T-helper 22 cell (primary cell): ENCODE measurements at places on chromosomes 1 and 21.

- no peak for DNase-seq
Observed at GRCh38 chr1:81209461-81209860, 591.3 kb upstream of the ADGRL2 start.

DNA sequence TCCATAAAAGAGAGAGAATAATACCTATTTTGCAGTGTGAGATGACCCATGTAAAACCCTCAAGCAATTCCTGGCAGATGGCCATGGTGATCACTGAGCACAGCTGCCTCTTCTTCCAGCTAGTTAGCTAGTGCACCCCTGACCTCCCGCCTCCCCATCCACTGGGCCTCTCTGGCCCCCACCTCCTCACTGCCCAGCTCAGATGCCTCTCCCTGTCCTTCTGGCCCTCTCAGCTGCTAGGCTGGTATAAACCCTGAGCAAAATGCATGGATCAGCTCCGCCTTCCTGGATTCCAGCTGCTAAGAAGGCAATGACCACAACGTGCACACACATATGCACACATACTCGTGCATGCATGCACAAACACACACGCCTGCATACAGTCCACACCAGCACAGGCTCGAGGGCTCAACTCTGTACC is 117.2 kb downstream of the DMRTB1 start:
- DNase-seq, result no peak

DNA sequence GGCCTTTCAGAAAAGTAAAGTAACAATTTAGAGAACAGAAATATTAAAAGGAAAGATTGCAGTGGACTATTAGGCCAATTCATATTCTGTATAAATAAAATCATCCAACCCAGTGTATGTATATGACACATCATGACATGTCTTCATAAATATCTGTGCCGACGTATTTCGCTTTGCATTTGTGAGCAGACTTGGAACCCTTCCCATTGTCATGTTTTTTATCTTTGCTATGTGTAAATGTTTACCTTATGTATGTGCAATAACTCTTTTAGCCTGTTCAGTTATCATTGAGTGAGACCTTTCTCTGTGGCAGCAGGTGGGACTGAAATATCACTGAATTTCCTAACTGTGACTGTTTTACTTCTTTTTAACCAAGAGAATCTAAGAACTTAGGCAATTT is 58.0 kb upstream of the FAM3B start:
- DNase-seq, result no peak

- DNase-seq, result peak; percentile 72
Observed at GRCh38 chr1:3746830-3747521, 5.3 kb upstream of the CCDC27 start.

DNA sequence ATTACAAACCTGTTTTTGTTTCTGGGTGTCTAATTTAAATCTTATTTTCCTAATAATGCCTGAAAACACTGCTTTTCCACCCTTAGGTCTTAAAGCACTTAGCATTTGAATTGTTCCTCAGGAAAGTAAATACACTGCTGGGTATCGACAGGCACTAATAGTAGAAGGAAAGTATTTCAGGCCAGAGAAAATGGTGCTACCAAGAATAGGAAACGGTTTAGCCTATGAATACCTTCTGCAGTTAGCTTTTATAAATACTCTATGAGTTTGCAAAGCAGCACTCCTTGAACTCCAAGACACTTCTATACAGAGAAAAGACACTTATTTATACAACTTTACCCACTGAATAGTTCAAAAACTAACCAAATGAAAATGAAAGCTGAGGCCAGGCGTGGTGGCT is 6.8 kb downstream of the FUBP1 start:
- DNase-seq, result no peak

DNA sequence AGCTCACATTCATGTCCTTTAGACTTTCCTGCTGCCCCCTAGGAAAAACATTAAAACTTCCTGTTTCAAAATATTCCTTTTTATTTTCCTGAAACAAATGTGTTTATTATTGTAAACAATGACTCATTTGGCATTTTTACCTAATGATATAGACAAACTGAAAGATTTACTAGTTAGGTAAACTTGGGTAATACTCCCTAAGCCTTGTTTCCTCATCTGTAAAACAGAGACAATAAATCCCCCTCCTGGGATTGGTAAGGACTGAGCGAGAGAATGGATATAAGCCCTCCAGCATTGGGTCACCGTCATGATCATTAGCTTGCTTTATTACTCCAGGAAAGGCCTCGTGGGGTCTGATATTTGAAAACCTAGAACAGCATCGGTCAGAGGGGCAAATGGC is 59.8 kb downstream of the LPAR3 start:
- DNase-seq, result no peak

- DNase-seq, result no peak
Observed at GRCh38 chr1:207878939-207879338, 32.0 kb downstream of the CD34 start.

DNA sequence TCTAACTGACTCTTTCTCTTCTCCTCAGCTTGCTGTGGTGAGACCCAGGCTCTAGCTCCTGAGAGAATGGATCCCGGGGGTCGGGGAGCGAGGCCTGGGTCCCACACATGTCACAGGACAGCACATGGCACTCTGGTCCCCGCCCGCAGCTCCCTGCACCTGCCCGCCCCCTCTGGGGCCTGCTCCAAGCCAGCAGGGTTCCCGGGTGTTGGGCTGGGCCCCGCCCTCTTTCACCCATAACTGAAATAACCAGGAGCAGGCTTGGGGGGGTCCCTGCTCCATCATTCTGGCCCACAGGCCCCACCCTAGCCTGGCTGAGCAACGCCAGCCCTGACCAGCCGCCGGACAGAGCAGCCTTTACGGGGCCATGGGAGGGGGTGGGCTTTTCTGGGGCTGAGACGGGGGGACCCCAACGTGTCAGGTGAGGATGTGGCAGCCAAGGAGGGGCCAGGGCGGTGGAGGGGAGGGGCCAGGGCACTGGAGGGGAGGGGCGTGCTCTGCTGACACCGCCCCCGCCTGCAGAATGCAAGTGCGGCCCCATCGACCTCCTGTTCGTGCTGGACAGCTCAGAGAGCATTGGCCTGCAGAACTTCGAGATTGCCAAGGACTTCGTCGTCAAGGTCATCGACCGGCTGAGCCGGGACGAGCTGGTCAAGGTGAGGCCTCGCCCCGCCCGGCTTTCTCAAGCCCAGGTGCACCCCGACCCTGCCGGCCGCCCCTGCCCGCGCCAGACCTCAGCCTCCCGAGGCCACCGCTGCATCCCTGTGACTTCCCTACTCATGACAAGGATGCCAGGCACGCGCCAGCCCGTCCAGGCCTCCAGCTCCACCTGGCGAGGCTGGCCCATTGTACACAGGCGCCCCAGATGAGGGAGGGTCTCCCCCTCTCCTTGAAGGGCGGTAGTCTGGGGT is 19.4 kb downstream of the COL6A1 start:
- DNase-seq, result no peak

DNA sequence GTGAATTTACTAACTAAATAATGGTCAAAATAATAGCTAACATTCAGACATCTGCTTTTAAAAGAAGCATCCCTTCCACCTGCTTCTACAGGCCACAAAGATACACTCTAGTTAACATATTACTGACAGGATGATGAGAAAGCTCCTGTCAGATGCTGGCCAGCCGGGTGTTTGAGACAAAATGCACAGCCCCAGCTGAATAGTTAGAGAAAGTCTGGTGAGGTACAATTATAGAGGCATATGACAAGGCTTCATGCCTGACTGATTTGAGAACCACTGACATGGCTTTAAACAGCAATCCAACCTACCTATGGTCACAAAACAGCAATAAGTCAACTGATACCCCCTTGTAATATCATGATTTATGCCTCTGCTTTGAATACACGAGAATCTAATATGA is 137.0 kb downstream of the DENND1B start:
- no peak for DNase-seq

DNA sequence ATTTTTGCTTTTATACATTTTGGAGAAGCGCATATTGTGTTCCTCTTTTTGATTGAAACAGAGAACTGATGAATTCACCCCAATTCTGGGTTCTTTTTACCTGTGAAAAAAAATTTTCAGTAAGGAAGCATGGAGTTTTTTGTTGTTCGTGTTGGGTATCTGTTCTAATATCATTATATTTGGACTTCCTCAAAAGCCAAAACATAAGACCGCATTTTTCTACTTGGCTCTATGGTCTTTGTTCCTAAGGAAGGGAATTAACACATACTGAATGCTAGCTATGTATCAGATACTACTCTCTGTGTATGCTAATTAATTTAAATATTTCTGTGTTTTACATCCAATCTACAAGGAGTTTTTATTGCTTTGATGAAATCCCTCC is 12.9 kb downstream of the EPB41 start:
- DNase-seq, result no peak

- no peak for DNase-seq
Observed at GRCh38 chr1:202355944-202356553, 7.5 kb downstream of the PPP1R12B start.

GRCh38 chr1:1034439-1034781 is 14.5 kb downstream of the AGRN start:
- DNase-seq, result no peak

DNA sequence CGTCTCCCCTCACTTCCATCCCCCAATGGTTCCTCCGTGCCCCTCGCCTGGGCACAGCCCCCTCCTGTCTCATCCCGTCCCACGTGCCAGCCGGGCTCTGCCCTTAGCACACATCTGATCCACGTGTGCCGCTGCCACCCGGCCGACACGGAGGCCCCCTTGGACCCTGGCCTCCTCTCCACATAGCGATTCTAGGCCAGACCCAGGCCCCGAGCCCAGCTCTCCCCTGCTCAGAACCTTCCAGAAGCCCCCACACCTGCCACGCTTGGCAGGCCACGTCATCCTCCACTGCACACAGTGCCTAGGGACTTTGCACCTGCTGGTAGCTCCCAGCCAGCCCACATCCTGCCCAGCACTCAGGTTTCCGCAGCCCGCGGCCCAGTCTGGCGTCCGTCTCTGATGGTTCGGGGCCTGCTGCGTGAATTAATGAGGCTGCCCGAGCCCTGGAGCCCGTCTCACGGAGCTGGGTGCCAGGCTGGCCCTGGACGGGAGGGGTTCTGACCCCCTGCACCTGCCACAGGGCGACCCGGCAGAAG is 20.1 kb downstream of the PLCH2 start:
- DNase-seq, result no peak

GRCh38 chr1:14804626-14805025 is 206.1 kb downstream of the KAZN start:
- DNase-seq, result no peak
